AG09309 (cell line): ENCODE measurements at places on chromosomes 6 and 20.

GRCh38 chr20:36270744-36271638, 34.7 kb downstream of the AAR2 start:
- no peak for DNase-seq

GRCh38 chr6:121809211-121809610, 373.8 kb downstream of the GJA1 start:
- DNase-seq = no peak

- DNase-seq = no peak
Measured at GRCh38 chr20:43388268-43389002, 69.3 kb upstream of the SRSF6 start.

- no peak for DNase-seq
Measured at GRCh38 chr6:93580446-93580845, 161.1 kb upstream of the EPHA7 start.

DNA sequence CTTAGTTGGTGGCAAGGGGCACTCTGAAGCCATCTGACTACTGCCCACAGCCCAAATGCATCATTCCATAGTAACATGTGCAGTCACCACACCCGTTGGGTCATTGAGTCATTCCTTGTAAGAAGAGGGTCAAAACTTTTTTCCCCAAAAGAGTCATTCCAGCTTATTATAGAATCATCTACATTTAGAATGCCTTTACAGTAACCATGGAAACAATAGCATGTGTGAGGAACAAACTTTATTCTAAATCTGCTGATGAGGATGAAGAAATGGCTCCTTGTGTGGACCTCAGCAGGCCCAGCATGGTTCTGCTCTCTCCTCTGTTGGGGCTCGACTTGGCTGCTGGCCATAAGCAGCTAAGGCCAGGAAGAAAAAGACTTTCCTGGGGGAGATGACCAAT, 111.2 kb upstream of the PTPRT start:
- no peak for DNase-seq

- DNase-seq = no peak
Measured at GRCh38 chr6:145758113-145758512, 22.8 kb upstream of the EPM2A start.

DNA sequence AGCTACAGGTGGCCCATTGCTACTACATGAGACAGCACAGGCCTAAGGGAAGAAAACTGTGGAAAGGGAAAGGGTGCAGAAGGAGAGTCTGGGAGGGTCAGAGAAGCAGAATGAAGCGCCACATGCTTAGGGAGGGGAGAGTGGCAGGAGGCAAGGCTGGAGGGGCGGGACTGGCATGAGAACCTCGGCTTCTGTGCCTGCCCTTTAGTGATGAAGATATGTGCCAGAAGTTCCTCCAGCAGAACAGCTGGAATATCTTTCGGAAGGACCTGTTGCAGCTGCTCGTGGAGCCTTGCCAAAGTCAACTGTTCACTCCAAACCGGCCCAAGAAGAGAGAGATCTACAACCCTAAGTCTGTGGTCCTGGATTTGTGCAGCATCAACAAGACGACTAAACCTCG, 61.8 kb downstream of the CNBD2 start:
- no peak for DNase-seq

- DNase-seq = no peak
Measured at GRCh38 chr6:19824058-19824807, 12.9 kb upstream of the ID4 start.

DNA sequence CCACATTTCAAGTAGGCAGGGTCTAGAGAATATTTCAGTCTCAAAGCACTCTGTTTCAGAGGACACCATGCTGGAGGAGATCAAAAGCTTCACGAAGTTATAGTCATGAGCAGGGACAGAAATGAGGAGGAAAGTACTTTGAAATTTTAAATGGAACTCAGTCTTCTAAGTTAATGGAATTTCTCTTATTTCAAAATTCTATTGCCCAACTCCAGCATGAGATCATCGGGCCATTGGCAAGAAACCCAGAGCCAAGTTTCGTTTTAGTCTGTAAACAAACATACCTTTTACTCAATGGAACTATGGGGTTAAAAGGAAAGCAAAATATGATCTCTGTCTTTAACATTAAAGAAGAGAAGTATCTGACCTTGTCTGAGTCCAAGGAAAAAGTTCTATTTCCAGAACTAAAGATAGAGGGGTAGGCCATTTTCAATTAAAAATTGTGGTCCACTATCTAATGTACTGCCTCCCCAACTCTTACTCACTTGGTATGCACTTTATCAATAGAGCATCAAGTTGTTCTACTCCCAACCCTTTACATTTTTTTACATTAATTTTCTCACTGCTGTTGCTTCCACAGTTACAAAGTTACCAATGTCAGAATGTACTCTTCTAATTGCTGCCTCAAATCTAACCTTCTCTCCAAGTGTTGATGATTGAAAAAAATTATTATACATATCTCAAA, 235.3 kb upstream of the NRSN1 start:
- DNase-seq = no peak

GRCh38 chr6:162962093-162962492, 234.3 kb downstream of the PACRG start:
- DNase-seq = no peak

DNA sequence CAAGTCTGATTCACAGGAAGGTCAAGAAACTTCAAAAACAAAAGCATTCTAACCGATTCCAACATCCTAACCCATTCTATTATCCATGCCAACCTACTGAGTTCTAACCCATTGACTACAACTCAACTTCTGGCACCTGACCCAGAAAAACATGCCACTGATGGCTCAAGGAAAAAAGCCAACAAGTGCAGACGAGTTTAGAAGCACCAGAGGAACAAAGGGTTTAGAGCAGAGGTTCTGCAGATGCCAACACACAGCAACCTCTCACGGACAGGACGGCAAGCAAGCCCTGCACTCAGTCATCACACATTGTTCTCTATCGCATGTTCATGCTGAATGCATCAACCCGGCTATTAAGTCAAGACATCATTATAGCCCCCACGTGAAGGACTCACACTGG, 25.2 kb upstream of the MC3R start:
- no peak for DNase-seq

- DNase-seq = no peak
Measured at GRCh38 chr6:15555101-15556038, 107.5 kb downstream of the DTNBP1 start.

DNA sequence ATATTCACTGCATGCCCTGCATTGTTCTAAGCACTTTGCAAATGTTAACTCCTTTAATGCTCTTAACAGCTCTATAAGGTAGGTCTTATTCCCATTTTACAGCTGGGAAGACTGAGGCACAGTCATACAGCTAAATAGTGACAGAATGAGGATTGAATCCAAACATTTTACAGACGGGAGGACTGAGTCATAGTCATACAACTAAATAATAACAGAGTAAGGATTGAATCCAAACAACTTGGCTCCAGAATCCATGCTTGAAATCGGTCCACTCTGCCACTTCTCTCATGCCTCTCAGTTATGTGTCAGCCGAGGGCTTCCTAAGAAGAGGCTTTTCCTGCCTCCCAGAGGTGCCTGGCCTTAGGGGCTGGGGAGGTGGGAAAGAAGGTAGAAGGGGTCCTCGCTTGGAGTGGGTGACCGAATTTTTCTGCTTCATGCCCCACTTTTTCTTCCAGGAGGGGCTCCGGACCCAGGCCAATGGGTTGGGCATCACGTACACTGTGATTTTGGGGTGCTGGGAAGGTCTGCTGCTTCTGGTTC, 137.4 kb upstream of the RNF24 start:
- no peak for DNase-seq

DNA sequence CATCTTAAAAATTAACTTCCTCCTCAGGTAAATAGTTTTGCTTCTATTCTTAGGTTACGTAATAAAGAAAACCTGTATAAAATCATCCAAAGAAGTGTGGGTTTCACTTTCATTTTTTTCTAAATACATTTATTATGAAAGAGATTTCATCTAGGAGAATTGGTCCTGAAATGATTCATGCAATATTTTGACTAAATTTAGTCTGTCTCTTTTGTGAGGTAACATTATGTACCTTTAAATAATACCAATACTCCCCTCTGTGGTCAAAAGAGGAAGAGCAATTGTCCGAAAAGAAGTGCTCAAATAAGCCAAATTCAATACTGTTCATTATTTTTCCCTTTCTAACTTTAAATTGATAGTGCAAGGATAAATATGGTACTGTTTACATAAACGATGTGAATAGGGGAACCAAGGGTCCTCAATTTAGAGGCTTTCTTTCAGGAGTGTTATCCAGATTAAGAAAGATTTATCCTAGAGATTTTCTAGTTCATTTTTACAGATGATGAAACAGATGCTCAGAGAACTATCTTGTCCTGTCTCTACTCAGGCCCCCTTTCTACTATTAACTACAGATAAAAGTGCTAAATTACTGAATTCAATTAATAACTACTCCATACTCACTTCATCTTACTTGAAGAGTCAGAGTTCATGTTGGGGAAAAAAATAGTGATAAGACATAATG, 26.2 kb downstream of the CYP39A1 start:
- DNase-seq = no peak

GRCh38 chr20:56211051-56211450, 37.5 kb upstream of the MC3R start:
- no peak for DNase-seq

GRCh38 chr6:44665143-44665542, 277.6 kb downstream of the CDC5L start:
- DNase-seq = no peak

DNA sequence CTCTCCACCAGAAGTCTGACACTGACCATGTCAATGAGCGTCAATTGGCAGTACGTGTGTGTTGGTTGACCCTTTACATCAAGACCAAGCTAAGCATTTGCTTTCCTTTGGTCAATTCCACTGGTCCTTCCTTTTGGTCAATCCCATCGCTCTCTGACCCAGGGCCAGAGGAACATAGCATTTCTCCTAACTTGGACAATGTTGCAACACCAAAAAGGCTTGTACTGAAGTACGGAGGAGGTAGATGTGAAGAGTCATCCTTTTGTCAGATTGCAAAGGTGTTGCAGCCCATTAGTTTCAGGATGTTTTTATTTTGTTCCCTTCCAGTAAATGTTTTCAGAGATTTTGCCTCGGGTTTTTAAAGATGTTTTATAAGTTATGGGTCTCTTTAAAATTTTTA, 24.6 kb downstream of the EDN1 start:
- no peak for DNase-seq
